ENCODE measurements at places on chromosomes 2 and 18.

GRCh38 chr2:206584323-206585116 is 57.8 kb upstream of the FAM237A start:
- DNase-seq: no peak

DNA sequence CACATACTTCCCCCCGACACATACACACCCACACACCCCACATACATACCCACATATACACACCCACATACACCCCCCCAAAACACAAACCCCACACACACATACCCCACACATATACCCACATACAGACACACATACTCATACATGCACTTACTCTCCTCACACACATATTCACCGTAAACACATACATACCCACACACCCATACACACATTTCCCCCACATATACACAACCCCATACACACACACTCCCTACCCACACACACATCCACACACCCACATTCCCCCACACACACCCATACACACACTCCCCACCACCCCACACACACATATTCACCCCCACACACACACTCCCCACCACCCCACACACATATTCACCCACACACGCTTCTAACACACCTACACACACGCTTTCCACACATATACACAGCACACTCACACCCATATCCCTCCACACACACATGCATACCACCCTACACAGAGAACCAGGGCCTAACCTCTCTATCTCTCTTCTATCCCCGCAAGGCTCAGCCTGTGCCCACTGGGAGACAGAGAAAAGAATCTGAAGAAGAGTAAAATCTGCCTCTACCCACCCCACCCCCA is 182.4 kb upstream of the ETAA1 start:
- no peak for DNase-seq

- DNase-seq: no peak
Measured at GRCh38 chr2:234805836-234806235, 146.0 kb upstream of the SH3BP4 start.

- DNase-seq: no peak
Measured at GRCh38 chr2:54524226-54524991, 68.3 kb downstream of the SPTBN1 start.

GRCh38 chr2:208294482-208295024 is 28.5 kb downstream of the PIKFYVE start:
- DNase-seq: no peak

GRCh38 chr2:174688079-174688478 is 76.2 kb downstream of the CHRNA1 start:
- peak; percentile 63 for DNase-seq

DNA sequence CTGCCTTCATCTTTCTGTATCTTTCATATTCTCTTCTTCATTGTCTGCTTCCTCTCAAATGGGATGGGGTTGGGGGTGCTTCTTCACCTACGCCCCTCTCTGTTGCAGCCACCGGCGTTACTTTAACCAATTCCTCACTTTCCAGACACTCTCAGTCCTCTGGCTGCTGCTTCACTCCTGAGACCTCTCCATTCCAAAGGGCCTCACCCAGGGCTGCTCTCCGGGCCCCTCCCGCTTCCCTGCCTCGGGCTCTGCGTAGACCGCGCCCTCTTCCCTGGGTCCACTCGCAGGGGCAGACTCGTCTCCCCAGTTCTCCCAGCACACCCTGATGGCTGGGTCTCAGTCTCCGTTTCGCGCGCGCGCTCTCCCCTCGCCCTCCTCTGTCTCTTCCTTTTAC is 926 bp downstream of the SERPINB8 start:
- no peak for DNase-seq

GRCh38 chr2:182652326-182652725 is 63.7 kb upstream of the DNAJC10 start:
- DNase-seq: no peak

- DNase-seq: no peak
Measured at GRCh38 chr18:45197526-45197970, 417.7 kb upstream of the SLC14A2 start.

DNA sequence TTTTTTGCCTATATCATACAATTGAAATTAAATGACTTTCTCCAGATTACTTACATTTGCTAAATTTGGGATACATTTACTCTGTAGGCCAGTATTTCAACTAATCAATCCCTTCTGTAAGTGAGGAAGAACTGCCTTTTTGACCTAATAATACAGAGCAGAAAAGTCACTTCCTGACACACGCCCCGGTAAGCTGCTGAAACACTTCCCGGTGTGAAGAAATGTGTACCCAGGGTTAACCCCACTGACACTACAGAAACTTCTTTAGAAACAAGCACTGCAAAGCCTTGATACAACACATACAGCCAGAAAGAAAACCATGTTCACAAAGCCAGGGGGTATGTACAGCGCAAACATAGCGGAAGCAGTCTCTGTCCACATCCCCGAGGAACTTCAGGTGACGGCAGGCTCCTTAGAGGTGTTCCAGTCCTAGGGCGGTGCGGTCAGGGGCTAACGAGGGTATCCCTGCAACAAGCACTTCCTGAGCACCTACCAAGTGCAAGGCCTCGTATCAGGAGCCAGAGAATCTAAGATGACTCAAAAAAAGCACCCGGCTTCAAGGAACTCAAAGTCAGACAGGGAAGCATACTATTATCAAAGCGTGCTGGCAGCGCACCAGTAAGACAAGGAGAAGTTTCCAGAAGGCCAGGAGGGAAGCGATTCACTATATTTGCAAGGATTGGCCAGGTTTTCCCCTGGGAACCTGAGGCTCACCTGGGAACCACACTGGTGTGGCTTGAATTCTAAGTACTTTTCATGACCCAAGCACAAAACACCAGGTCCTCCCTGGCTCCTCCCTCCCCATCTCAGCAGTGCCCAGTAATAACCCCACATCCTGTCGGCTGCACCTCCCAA is 46.6 kb downstream of the ZNF516 start:
- DNase-seq: no peak

- DNase-seq: no peak
Measured at GRCh38 chr2:241120440-241120839, 18.4 kb upstream of the MTERF4 start.

DNA sequence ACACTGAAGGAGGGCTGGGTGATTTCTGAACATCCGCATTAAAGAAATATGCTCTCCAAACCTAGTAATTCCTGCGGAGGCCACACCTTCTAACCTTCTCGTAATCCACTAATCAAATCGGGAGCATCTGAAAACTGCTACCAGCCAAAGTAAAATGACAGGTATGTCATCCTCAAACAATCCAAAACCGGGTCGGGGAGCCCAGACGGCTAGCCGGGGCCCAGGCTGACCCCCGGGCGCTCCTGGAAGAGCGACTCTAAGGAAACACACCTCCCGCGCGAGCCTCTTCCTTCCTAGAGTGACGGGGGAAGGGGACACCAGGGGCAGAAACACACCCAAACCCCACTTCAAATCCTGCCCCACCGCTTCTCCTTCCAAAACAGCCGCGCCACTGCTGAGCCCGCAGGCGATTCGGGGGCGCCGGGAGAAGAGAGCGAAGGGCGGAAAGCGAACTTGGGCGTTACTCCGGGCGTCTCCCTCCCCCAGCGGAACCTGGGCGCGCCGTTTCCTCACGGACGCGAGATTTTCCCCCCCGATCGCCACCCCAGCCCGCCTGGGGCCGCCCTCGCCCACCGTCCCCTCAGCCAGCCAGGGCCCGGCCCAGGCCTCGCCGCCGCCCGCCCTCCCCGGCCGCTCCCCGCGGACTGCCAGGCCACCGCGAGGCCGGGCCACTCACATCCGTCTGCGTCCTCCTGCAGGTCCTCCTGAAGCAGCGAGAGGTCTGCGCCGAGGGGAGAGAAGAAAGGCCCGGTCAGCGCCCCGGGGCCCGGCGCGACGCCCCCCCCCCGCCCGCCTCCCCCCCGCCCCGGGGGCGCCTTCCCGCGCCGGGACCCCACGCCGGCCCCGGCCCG is 584 bp downstream of the PPP4R1 start:
- DNase-seq: peak; percentile 25

DNA sequence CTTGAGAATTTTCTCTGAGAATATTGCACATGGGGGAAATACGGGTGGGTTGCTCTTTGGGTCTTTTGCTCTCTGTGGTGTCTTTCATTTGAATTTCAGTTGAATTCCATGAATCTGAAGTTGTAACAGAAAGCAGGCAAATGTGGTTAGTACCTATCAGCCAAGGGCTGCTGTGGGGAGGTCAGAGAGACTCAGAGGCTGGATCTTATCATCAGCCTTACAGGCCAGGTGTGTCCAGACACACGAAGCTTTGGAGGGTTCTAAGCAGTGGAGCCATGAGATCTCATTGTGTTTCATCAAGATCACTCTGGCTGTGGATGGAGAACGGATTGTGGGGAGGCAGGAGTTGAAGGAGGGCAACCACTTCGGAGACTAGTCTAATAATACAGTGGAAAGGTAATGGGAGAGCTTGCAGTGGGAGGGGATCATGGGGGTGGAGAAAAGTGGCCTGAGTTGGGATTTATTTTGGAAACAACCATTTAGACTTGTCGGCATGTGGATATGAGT is 68.1 kb downstream of the GNAL start:
- DNase-seq: no peak

DNA sequence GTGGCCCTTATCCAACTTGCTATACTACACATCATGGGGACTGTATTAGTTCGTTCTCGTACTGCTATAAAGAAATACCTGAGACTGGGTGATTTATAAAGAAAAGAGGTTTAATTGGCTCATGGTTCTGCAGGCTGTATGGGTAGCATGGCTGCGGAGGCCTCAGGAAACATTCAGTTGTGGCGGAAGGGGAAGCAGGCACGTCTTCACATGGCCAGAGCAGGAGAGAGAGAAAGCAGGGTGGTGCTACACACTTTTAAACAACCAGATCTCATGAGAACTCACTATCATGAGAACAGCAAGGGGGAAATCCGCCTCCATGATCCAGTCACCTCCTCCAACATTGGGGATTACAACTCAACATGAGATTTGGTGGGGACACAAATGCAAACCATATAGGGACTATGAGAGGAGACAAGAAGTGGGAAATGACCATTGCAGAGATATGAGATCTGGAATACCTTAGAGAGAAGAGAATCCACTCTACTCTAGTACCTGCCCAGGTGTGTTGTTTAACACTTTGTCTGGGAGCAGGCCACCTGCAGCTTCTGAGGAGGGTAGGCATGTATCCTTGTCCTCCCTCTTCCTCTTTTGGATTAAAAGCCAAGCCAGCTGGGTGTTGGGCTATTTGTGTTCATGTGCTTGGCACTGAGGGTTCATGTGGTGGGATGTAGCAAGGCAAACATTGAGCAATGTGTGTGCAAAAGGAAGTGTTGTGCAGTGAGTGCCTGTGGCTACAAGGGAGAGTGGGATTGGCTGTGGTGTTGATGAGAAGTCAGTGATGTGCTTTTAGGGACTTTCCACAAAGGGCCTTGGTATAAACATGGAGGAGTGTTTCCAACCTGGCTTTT is 22.8 kb downstream of the TTLL4 start:
- peak; percentile 30 for DNase-seq

- no peak for DNase-seq
Measured at GRCh38 chr2:29657674-29658073, 263.7 kb downstream of the ALK start.

DNA sequence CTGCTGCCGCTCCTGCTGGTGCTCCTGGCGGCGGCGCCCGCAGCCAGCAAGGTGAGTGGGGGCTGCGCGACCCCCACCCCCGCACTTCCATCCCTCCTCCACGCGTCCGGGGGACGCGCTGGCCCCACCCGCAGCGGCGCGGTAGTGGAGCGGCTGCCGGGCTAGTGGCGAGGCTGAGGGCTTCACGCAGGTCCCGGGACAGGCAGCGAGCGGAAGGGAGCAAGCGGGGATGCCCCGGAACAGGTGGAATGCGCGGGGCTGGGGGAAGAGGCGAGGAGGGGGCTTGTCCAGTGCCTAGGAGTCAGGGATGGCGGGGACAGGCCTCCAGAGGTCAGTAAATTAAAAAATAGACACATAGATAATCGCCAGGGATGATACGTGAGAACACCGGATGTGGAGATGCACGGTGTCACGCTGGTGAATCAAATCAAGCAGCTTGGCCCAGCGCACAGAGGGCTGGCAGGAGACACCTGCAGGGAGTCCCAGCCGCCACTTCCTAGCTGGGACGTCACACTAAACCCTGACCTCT is 403 bp downstream of the COL4A3 start:
- DNase-seq: no peak

DNA sequence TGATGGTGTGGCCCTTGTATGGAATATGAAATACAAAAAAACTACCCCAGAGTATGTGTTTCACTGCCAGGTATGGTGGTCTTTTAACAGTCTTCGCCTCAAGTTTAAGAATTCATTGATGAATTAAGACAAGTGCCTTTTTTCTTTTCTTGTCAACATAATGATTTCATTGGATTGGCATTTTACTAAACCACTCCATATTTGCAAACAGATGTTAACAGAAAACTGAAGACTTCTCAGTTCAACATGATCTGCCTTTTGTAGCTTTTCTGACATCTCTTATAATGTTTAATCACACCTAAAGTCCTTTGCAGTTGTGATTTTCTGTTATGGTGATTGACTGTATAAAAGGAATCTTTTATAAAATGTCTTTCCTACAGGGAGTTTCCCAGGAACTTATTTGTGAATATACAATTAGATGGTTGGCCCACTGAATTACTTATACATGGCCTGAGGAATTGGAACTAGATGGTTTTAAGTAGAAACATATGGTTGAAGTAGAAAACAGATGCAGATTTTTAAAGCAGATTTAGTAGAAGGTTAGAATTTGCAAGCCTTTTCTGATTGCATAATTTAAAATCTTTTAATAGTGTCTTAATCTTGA is 39.7 kb downstream of the DYNC1I2 start:
- no peak for DNase-seq

GRCh38 chr18:6547476-6547875 is 132.8 kb upstream of the L3MBTL4 start:
- no peak for DNase-seq

GRCh38 chr2:16050908-16051489 is 110.6 kb downstream of the MYCN start:
- no peak for DNase-seq

DNA sequence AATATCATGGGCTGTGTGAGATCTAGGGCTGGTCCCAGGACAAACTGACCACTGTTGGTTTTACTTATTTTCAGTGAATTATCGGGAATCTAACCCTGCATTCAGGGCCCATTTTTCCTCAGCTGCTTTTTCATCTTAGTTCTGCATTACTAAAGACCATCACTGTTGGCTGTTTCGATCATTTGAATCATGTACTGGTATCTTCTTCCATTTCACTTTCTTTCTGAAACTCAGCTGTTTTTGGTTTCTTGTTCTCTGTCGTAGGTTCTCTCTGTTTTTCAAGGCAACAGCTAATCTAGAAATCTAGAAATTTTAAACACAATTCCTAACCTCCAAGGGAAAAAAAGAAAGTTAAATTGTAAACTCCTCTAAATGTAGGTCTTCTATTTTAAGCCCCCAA is 159.9 kb upstream of the SESTD1 start:
- no peak for DNase-seq

GRCh38 chr2:8142461-8142860 is 539.4 kb upstream of the ID2 start:
- DNase-seq: no peak

DNA sequence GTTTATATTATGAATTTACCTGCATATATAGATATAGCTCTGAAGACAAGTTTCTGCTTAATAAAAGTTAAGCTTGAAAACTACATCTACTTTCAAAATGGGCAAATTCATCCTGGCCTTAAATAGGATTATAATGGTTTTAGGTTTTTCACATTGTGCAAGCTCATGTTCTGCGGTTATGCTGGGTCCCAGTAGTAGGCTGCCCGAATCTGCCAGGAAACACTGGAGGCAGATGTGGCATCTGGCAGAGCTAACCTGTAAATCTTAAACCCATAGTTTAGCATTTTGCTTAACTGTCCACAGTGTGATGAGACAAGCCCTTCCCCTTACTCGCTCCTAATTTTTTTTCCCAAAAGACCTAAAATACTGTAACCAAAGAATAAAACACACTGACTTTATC is 234.2 kb downstream of the TCF4 start:
- no peak for DNase-seq

GRCh38 chr2:124978597-124978996 is 953.5 kb downstream of the CNTNAP5 start:
- DNase-seq: no peak

Data from CD4-positive, alpha-beta T cell treated with Interleukin-4 for 4 hours (primary cell).